ENCODE measurements at places on chromosomes 5 and 9.
A peak's percentile ranks its signal among the peaks of the same experiment; 100 is the strongest.

GRCh38 chr9:27278374-27278773, 18.6 kb downstream of the EQTN start:
- DNase-seq: no peak

DNA sequence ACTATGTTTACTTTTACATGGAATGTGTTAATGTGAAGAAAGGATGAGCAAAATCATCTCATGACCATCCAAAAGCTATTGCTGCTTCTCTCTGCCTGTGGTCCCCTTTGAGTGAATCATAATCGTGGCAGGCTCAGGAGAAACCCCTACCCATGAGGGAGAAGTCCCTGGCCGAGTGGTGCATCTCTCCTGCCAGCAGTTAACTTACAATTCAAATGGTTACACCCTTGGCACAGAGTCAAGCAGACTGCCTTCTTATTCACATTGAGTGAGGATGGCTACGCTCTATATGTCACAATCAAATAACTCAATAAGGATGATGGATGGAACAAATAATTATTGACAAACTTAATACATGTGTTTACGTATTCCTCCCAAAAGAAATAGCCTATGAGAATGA, 179.1 kb downstream of the FGF1 start:
- DNase-seq: no peak

GRCh38 chr9:38229104-38229500, 160.1 kb upstream of the SHB start:
- DNase-seq: no peak

GRCh38 chr5:112479418-112479817, 60.3 kb upstream of the EPB41L4A start:
- DNase-seq: peak; percentile 36

GRCh38 chr5:77518304-77518703, 26.2 kb upstream of the WDR41 start:
- no peak for DNase-seq
